ENCODE measurements at places on chromosomes 5 and 9.

- DNase-seq: no peak
These were observed 231.6 kb downstream of the MCTP1 start for GRCh38 chr5:95053253-95053652.

DNA sequence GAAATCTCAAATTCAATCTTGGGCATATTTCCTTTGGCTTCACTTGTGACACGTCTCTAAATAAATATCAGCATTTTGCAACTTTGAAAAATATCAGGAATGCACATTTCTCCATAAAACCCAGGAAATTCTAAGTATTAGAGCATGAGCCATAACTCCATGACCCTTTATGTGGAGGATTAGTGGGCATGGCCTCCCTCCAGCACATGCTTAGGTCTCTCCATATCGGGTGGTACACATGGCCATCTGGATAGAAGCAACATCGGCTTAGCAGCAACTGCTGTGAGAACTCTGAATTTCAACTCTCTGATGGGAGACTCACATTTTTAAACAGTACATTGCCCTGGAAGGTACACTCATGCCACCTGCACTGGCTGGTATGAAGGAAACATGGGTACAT is 73.7 kb upstream of the EGFLAM start:
- no peak for DNase-seq

DNA sequence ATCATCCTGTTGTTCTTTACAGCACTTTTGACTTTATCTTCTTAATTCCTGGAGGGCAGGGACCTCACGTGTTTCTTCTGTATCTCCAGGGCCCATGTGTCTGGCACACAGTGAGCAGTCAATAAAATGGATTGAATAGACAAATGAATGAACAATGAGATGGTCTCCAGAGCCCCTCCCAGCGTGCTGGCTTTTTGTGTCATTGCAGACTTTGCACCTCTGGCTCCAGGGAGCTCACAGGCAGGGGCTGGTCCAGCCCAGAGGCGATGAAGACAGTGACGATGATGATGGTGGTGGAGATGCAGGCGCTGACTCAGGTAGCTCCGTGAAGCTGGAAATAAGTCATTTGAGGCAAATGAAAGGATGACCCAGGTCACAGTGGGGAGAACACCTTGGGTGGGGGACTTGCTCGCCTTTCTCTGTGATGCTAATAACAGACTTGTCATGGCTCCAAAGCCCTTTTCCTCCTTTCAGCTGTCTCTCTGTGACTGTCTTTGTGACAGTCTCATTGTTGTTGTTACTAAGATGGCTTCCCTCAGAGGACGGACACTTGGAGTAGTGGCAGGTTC is 30.4 kb upstream of the FABP6 start:
- DNase-seq: no peak

DNA sequence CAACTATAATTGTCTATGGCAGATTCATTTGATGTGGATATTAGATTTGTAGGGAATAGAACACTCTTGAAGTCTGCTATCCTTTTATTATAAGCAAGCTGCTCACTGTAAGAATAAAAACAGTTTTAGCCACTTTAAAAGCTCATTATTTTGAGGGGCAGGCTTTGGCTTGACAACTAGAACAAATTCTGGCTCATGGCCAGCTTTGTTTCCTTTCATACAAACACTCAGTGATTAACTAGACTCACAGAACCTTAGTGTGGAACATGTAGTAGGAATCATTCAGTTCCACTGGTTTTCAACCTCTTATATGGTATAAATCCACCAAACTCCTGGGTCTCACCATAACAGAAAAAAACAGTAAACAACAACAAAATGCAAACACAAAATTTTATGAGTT is 27.4 kb upstream of the CEP120 start:
- DNase-seq: peak; percentile 46

DNA sequence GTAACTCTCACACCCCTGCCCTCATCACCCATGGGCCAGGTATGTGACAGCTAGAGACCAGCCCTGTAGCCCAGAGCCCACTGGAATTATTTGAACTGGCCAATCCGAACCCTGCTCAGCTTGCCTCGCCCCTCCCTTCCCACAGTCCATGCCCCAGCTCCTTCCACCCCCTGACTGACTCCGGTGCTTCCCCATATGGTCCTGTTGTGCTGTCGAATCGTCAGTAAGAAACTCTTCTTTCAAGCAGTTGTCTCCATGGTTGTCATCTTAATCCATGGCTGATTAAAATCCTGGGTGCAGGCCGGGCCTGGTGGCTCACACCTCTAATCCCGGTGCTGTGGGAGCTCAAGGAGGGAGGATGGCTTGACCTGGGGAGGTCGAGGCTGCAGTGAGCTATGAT is 118.5 kb downstream of the COL23A1 start:
- no peak for DNase-seq

DNA sequence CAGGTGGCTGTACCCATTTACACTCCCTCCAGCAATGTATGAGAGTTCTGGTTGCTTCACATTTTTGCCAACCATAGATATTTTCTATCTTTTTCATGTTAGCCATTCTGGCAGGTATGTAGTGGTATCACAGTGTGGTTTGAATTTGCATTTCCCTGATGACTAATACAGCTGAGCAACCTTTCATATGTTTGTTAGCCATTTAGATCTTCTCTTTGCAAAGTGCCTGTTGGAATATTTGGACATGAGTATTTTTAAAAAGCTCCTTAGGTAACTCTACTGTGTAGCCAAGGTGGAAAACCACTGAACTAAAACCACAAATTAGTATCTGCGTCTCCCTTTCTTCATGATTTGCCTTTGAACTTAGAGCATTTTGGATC is 31.9 kb downstream of the IRF1 start:
- no peak for DNase-seq

- DNase-seq: no peak
These were observed 163.8 kb upstream of the SLC28A3 start for GRCh38 chr9:84504360-84504759.
